ENCODE measurements at places on chromosomes 16 and 17. TPM values are rescaled to one million over a fixed set of nuclear protein-coding genes. Genes with fewer than 3 reads are reported as not detected.

FOXC2 gene
- total RNA-seq, result 7.3 TPM

DNA sequence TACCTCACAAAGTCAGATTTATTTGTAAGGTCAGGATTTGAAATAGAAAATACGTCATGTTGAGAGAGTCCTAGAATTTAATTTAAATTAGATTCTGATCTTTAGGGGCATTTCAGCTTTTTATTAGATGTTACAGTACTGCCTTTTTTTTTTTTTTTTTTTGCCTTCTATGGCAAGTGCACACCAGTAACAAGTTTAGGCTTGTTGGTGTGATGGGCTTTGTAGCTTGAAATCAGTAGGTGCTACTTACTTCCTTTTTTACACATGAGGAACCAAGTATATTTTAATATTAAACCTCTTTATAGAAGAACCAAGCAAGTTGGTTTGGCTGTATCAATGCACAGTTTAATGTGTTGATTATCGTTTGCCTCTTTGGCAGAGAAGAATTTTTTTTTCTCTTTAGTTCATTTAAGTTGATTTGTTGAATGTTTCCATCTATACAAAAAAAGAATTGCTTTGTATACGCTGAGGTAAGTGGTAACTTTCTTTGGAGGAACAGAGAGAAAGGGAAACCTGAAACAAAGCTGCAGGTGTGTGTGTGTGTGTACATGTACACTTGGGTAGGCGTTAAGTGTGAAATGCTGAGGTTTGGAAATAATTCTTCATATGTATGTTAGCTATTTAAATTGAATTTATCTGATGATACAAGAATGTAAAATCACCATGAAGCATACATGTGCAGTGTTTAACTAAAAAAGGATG, 15.7 kb downstream of the RBL2 start:
- DNase-seq, result no peak

C17orf50 gene
- total RNA-seq, result not detected

- peak; percentile 78 for DNase-seq
Observed at GRCh38 chr17:58337600-58338453, 9.2 kb upstream of the TSPOAP1 start.

YPEL3 gene
- total RNA-seq, result 31.0 TPM

GRCh38 chr17:48587276-48588073, 2.6 kb downstream of the HOXB3 start:
- DNase-seq, result no peak

ASPHD1 gene
- total RNA-seq, result 1.2 TPM

DNA sequence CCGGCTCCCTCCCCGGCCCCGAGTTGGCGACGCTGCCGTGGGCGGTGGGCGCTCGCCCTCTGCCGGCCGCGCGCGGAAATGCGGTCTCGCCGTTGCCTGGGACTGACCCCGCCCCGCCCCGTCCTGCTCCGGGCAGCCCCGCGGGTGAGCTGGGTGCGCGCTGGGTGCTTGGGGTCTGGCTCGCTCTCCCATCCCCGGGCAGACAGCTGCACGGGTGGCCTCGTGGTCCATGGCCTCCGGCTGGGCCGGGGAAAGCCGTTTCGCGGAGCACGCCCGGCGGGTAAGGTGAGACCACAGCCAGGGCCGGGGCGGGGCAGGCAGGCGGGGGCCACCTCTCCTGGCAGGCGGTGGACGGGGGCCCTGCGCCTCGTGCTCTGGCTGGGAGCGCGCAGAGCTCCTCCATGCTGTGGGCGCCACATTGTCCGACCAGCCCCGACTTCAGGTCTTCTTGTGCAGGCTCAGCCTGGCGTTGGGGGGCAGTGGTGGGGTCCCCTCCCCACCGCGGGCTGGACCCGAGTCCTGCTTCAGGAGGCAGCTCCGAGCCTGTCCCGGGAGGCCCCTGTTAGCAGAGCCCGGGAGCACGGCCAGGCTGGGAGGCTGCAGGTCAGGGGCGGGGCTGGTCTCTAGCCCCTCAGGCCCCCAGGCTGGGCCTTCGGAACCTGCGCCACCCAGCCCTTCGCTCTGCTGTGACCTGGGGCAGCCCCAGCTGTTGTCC, 7.0 kb upstream of the C1QTNF8 start:
- no peak for DNase-seq

DNA sequence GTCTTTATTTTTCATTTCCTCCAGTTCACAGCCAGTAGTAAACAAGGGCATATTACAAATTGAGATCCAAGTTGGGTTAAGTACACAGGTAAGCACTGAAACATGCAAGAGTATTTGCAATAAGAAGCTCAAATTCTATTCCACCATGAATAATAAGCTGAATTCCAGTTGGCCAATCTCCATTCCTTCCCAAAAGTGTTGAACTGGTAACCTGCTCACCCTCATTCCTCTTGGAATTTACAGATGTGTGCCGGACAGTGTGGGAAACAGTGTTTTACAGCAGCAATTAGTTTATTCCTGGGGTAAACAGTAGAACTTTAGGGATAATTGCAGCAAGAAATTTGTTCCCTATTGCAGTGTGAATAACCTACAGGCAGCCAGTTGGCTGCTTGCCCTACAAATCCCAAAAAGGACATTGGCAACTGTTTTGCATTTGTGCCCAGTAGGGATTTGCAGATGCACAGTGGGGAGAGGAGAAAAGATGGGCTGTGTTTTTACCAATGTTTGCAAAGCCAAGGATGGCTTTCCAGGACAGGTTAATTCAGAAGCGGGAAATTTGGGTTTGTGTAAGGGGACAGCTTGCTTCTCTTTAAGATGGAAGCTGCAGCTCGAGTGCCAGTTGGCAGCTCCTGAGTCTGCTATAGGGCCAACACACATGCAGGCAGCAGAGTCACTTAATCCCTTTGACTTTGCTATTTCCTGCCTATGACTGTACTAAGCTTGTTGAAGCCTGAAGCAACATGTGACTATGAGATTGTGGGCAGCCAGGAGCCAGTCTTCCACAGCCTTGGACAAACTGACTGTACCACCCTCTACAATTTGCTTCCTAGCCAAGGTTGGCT, 318.9 kb downstream of the MAP2K6 start:
- DNase-seq, result peak; percentile 43

- no peak for DNase-seq
Observed at GRCh38 chr16:22946433-22946832, 132.5 kb downstream of the HS3ST2 start.

DNA sequence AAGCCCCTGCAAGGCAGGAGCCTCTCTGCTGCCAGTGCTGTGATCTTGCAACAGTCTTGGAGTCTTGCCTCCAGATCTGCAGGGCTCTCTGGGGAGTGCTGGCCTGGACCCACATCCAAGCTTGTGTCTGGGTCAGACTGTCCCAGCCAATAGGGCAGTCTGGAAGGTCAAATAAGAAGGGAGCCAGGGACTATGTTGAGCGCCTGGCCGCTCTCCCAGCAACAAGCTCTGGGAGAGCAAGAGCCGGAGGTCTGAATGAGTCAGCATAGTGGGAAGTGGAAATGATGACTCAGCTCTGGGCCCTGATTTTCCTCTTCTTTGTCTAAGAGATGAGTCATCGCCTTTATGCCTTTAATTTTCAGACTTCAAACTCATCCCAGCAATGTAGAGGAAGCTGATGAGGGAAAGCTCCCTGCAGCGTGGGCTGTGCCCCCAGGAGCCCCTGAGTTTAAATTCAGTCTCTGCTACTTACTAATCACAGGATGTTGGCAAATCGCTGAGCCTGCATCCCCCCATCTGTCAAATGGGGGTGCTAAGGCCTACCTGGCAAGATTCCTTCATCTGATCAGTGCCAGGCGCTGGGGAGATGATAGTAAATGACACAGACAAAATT, 43.6 kb upstream of the HAPSTR1 start:
- peak; percentile 85 for DNase-seq

- no peak for DNase-seq
Observed at GRCh38 chr17:1471911-1472821, 16.1 kb upstream of the CRK start.

GPRC5B gene
- total RNA-seq, result 23.2 TPM

HEATR9 gene
- 0.21 TPM for total RNA-seq

TBX21 gene
- 1.2 TPM for total RNA-seq
